ENCODE measurements at places on chromosomes 12 and 14.

- DNase-seq, result no peak
These were observed 165.8 kb downstream of the KSR2 start for GRCh38 chr12:117803001-117803400.

GRCh38 chr12:5307065-5307464 is 124.8 kb upstream of the NTF3 start:
- no peak for DNase-seq

DNA sequence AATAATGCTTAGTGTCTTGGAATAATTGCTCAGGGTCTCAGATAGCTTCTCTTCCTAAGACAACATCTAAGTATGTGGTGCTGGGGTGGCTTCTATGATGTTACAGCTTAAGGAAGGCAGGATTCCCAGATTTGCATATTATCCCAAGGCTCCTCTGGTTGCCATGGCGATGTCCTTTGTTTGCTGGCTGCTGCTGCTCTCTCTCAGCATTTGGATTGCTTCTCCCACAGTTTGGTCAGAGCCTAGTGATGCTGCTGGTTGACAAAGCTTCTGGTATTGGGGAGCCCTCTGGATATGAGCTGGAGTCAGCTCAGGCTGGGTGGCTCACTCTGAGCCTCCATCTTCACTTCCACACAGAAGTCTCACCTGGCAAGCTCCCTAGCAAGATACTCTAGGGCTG is 56.4 kb upstream of the FBXO33 start:
- no peak for DNase-seq

DNA sequence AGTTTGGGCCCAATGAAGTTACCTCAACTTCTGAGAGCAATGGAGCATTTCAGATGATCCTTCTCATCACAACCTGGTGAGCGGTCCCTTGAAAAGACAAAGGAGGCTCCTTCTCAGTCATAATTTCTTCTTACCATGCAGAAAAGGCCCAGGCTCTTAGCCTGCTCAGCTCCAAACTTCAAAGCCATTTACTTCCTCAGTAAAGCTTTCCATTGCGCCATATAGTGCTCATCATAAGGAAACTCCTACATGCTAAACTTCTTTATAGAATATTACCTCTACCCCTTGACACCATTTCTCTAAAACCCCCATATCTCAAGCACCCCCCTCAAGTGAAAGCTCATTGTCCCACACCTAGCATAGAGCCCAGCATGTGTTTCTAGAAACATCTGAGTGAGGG is 127.1 kb downstream of the GTF2A1 start:
- peak; percentile 65 for DNase-seq

DNA sequence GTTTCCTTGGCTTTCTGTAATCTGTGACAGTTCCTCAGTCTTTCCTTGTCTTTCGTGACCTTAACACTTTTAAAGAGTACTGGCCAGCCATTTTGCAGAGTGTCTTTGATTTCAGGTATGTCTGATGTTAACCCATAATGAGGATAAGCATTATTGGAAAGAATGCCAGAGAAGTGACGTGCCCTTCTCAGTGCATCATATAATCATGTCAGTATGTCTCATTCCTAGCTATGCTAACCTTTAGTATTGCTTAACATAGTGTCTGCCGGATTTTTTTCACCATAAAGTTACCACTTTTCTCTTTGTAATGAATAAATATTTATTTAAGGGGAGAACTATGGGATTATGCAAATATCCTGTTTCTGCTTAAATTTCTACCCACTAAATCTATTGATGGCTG is 28.5 kb downstream of the RERG start:
- no peak for DNase-seq

GRCh38 chr12:34356233-34356987 is 334.1 kb downstream of the ALG10 start:
- DNase-seq, result no peak

GRCh38 chr12:70059373-70059772 is 183.9 kb upstream of the CNOT2 start:
- DNase-seq, result no peak

- DNase-seq, result no peak
These were observed 94.8 kb downstream of the ATF7IP start for GRCh38 chr12:14460212-14460841.

GRCh38 chr12:84696281-84696680 is 216.3 kb downstream of the SLC6A15 start:
- no peak for DNase-seq

GRCh38 chr14:61256826-61257468 is 24.2 kb downstream of the TMEM30B start:
- DNase-seq, result no peak

DNA sequence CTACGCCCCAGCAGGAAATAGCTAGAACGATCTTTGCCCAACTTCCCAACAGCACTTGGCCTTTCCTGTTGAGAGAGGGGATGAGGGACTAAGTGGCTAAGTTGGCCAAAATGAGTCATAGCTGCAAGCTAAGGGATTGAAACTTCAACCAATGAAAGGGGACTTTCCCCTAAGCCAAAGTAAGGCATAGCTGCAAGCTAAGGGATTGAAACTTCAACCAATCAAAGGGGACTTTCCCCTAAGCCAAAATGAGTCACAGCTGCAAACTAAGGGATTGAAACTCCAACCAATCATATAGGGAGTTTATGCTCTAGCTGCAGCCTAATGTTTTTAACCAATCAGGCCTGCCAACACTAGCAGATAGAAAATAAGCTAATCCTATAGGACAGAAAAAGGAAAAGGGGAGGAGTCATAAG is 100.5 kb upstream of the SSTR1 start:
- no peak for DNase-seq

GRCh38 chr12:32398181-32398580 is 1.2 kb upstream of the FGD4 start:
- DNase-seq, result no peak

DNA sequence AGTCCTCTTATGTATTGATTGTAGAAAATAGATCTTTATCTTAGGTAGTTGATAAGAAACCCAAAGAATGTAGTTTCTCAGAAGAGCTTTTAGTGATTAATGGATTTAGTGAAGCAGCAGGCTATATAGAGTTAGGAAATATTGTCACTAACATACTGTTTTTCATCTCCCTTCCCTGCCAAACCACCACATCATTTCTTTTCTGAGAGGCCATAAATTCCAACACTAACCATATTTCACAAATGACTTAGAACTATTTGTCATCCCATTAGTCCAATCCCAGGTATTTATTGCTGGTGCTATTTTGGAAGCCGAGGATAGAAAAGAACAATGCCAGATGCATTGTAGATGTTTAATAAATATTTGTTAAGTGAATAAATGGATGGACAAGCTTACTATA is 185.7 kb downstream of the KICS2 start:
- DNase-seq, result no peak

- peak; percentile 55 for DNase-seq
These were observed 22.8 kb downstream of the CRACR2A start for GRCh38 chr12:3730111-3730510.

DNA sequence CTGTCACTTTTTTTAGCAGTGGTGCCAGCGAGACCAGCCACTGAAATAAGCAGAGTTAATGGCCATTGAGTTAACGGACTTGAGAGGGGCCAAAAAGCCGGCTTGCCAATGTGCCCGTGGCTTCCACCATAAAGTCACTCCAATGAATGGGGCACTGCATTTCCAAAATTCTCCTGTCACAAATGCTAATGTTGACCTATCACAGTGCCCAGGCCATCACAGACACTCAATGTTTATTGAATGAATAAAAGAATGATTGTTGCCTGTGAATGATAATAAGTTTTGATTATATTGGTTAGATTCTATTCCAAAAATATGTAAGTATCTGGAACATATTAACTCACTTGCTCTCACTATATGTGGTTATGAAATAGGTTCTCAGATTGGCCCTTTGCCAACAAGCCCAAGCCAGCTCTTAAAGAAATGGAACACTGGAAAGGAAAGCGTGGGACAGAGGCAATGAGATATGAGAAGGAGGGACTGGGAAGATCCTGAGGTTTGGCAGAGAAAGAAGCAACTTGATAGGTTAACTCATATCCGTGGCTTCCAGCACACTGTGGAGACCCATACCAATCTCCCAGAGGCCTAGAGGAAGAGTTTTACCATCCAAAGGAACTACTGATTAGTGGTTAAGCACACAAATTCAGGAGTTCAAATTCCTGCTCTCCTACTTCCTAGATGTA is 108.7 kb downstream of the BTG1 start:
- DNase-seq, result no peak

- no peak for DNase-seq
These were observed 55.4 kb downstream of the OTX2 start for GRCh38 chr14:56754921-56755320.

DNA sequence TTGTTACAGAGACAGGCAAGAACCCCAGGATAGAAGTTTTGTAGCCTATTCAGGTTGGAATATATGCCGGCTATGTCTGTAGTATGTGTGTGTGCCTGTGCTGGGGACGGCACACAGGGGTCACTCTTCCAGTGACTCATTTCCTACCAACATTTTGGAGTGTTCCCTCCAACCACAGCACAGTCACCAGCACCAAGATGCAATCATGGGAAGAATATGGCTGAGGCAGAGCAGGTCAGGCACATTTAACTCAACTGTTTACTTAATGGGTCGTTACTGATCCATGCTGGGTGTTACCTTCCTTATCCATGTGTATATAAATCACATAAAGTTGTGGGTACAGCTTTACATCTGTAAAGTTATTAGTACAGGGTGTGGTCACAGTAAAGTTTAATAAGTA is 178.3 kb downstream of the PRKD1 start:
- DNase-seq, result no peak

DNA sequence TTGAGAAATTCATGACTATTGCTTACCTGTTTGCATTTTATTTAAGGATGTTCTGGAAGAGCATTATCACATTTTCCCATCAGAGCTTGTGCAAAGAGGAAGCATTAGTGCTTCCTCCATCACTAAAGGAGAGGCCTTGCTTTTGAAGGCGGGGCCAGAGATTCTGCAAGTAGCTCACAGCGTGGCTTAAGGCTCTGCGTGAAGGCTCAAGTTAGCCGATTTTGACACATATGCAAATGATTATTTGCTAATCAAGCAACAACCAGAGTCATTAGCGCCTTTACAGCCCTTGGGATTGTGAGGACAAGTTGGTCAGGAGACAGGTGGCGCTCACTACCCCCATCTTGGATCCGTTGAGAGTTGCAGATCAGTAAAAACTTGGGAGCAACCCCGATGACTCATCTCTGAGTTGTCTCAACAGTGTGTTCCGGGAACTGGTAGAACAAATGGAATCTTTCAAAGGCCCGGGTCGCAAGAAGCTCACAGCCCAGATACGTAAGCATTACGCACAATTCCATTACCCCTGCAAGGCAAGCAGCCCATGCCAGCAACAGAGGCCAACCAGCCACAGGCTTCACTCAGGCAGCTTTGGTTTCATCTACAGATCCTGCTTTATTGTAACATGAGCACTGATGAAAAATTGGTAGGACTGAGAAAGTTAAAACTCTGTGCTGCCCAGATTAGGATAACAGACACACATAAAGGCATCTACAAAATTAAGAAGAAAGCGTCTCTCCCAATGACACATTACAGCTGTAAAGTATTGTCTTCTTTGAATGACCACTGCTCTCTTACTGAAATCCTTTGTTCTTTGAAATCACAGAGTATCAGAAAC is 34.9 kb upstream of the SPTSSA start:
- peak; percentile 85 for DNase-seq

DNA sequence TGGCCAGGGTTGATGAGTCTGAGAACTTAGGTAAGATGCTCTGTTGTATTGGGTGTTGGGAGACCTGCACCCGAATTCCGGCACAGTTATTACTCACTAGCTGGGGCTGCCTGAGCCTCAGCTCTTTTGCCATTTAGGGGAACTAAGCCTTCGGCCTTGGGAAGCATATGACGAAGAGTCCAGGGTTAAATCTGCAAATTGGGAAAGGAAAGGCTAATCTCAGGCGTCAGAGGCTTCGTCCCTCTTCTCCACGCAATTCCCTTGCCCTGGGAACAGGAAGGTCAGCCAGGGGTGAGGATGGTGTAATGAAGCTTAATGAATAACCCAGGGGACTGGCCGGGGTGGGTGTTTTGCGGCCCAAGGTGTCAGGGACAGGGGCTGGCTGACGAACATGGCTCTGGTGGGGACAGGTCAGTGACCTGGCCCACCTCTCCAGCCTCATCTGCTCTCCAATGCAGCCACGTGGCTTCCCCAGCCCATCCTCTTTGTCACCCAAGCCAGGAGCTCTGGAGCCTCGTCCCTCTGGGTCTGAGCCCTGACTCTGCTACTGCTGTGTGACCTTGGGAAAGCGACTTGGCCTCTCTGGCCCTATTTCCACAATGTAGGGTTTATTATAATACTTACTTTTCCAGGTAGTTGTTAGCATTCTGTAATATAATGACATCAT is 3.8 kb upstream of the SDSL start:
- no peak for DNase-seq

- peak; percentile 25 for DNase-seq
These were observed 484 bp downstream of the ALKBH1 start for GRCh38 chr14:77707355-77707723.

GRCh38 chr12:104108755-104109445 is 29.1 kb downstream of the NFYB start:
- peak; percentile 65 for DNase-seq

GRCh38 chr14:83314764-83315163 is 1781.1 kb upstream of the SEL1L start:
- no peak for DNase-seq

DNA sequence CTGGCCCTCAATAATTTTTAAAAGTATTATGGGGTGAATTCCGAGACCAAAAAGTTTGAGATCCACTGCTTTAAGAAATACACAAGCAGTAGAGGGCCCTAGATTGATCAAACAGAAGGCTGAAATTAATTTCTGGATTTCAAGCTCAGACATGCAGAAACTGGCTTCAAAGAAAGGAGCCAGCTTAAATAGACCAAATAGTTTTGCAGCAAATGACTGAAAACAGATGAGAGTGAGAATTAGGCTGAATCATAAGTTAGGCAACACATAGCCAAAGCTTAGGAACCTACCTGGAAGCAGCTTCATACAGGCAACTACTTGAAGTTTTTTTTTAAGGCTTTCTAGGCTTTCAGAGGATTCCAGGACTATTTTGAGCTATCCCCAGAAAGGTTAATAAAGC is 12.4 kb downstream of the ATF7 start:
- DNase-seq, result no peak

DNA sequence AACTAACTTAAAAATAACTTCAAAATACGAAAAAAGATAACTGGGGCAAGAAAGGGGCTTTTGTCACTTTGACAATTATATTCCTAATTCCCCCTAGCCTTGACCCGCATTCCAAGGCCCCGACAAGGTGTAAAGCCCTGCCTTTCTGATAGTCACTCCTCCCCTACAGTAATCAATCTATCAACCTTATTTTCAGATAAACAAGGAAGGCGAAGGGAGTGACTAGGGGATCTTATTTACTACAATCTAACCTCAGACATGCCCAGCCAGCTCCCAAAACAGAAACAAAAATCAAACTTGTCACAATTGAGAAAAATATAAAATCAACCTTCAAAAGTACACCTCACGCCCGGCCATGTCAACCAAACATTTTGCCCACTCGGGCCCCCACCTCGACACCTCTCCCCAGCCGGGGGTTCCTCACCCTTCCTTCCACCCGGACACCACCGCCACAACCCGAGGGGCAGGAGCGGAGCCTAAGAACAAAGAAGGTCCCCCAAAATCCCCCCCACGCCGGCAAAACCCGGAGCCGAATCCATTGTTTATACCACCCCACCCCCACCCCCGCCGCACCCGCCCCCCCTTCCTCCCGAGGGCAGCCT is 562 bp downstream of the ZFYVE1 start:
- DNase-seq, result no peak
